ENCODE measurements at places on chromosomes 7 and 10.
A peak's percentile ranks its signal among the peaks of the same experiment; 100 is the strongest.

GRCh38 chr10:21099291-21100062 lies 202.4 kb upstream of the NEBL start:
- no peak for DNase-seq

- no peak for DNase-seq
Observed at GRCh38 chr10:103280031-103280430, 3.1 kb downstream of the INA start.

- no peak for DNase-seq
Observed at GRCh38 chr10:43134126-43134905, 3.9 kb upstream of the CSGALNACT2 start.

GRCh38 chr7:100247152-100247757 lies 27.5 kb downstream of the PVRIG start:
- DNase-seq: peak; percentile 48

- no peak for DNase-seq
Observed at GRCh38 chr10:131896403-131896802, 4.4 kb upstream of the PPP2R2D start.

GRCh38 chr7:69228212-69228811 lies 370.0 kb upstream of the AUTS2 start:
- DNase-seq: no peak

DNA sequence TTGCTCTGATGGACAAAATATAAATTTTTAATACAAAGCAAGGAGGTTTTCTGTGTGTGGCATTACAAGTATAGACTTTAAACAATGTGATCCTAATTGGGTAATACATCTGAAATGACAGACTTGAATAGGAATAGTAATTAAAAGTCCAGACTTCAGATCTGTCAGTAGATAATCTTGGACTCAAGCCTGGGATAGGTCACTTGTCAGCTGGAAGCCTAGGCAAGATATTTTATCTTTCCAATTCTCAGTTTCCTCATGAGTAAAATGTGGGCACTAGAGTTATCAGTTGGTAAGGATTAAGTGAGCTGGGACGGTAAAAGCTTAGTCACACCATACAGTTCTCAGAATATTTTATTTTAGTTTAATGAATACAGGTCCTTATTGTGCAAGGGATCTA lies 10.4 kb upstream of the ZMYND11 start:
- DNase-seq: no peak

DNA sequence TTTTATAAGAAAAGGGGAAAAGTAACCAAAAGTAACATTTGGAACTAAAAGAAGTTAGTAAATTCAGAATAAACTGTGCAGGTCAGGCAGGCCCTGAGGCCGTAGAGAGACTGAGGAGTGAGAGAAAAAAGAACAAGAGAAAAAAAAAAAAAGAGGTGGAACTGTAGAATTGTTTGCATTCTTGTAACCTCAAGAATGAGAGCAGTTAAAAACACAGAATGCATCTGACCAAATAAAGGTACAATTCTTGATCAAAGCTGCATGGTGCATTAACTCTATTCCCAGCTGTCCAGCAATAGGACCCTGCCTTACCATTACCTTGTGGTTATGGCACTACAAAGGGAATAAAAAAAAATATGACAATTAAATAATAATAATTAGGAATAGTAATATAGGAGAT lies 170.1 kb upstream of the SEMA3A start:
- no peak for DNase-seq

DNA sequence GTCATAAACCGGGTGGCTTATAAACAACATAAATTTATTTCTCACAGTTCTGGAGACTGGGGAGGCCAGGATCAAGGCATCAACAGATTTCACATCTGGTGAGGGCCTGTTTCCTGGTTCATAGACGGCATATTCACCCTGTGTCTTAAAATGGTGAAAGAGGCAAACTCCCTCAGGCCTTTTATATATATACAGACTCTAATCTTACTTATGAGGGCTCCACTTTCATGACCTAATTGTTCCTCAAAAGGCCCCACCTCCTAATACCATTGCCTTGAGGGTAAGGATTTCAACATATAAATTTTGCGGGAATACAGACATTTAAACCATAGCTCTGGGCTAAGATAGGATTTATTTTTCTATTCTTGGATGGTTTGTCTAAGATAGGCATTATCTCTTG lies 187.2 kb downstream of the PPP1R3A start:
- DNase-seq: no peak

DNA sequence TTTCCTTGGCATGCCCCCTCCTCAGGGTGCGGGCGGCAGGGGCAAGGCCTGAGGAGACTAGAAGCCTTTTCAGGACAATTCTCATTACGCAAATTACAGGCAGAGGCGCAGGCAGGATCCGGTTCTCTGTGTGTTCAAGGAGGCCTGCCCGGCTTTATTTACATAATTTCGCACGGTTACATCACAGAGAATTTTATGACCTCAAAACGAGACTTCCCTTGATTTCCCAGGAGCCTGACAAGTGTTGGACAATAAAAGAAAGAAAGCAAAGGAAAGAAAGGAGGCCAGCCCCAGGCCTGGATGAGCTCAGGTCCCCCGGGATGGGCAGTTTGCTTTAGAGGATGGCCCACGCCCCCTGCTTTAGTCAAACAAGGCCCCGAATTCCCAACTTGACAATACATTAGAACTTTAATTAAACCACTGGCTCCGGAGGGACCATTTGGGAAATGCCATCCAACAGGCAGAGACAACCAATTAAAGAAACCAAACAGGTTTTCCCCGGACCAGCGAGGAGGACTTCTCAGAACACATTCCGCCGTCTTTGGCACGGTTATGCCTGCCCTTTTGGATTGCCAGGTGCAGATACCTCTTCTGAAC lies 2.9 kb downstream of the MNX1 start:
- DNase-seq: no peak

DNA sequence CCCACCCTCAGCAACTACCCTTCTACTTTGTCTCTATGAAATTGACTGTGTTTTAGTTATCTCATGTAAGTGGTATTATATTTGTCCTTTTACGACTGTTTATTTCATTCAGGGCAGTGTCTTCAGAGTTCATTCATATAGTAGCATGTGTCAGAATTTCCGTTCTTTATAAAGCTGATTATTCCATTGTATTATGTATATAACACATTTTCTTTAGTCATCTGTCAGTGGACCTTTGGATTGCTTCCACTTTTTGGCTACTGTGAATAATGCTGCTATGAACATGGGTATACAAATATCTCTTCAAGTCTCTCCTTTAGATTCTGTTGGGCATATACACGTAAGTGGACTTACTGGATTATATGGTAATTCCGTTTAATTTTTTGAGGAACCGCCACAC lies 14.5 kb downstream of the SLF2 start:
- DNase-seq: no peak

DNA sequence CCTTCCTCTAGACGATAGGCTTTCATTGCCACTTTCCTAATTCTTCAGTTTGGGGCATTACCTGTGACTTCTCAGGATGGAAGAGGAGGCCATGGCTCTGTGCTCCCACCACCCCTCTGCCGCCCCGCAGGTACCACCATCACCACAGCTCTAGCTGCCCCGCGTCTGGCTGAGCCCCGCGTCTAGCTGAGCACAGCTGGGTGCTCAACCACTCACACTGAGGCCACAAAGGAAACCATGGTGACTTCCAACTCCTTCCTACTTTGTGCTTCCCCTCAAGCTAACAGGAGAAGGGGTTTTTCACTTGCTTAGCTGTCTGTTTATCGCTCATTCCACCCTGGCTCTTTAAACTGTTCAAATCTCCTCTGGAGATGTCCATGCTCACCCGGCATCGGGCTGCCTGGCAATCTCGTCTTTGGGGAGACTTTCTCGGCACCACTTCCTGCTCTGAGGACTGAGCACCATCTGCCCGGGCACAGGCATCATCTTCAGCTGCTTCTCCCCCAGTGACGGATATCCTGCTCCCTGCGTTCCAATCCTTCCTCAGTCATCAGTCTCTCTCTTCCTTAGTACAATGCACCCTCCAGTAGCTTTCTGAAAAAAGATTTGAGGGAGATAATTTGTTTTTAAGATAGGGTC lies 59.4 kb downstream of the MAD1L1 start:
- DNase-seq: no peak

GRCh38 chr10:48700071-48700470 lies 15.4 kb downstream of the WDFY4 start:
- no peak for DNase-seq

- peak; percentile 12 for DNase-seq
Observed at GRCh38 chr7:83861-84632, 108.3 kb upstream of the FAM20C start.
